Stimulated activated CD4-positive, alpha-beta T cell treated with anti-CD3 and anti-CD28 coated beads, Interleukin-12 subunit alpha, Interleukin-12 subunit beta, amount 100 ng/mL, for 24 hours (primary cell): ENCODE measurements at places on chromosomes 1 and 21.

DNA sequence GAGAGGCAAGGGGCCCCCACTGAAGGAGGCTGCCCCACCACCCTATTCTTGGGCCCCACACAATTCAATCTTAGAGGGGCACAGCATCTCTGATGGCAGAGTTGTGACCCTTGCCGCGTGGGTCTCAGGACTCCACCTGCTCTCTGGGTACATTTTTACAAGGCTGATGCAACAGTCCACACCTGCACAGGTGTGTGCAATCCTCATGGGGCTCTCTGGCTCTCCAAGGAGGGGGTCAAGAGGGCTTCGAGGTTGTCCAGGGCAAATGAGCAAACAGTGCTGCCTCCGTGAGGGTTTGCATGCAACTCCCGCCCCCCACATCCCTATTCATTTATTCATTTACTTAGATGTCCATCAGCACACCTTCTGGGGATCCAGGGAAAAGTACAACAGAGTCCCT is 81.6 kb upstream of the IFFO2 start:
- no peak for DNase-seq

DNA sequence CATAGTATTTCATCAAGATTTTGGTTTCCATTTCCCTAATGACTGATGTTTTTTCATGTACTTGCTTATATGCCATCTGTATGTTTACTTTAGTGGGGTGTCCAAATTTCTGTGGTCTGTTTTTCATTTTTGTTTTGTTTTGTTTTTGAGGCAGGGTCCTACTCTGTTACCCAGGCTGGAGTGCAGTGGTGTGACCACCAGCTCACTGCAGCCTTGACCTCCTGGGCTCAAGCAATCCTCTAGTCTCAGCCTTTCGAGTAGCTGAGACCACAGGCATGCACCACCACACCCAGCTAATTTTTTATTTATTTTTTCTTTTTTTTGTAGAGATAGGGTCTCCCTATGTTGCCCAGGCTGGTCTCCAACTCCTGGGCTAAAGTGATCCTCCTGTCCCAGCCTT is 378.0 kb upstream of the VAMP3 start:
- DNase-seq, result no peak

GRCh38 chr1:102163799-102164198 is 167.1 kb upstream of the OLFM3 start:
- no peak for DNase-seq

- no peak for DNase-seq
Measured at GRCh38 chr1:246512635-246513034, 5.6 kb upstream of the SMYD3 start.

DNA sequence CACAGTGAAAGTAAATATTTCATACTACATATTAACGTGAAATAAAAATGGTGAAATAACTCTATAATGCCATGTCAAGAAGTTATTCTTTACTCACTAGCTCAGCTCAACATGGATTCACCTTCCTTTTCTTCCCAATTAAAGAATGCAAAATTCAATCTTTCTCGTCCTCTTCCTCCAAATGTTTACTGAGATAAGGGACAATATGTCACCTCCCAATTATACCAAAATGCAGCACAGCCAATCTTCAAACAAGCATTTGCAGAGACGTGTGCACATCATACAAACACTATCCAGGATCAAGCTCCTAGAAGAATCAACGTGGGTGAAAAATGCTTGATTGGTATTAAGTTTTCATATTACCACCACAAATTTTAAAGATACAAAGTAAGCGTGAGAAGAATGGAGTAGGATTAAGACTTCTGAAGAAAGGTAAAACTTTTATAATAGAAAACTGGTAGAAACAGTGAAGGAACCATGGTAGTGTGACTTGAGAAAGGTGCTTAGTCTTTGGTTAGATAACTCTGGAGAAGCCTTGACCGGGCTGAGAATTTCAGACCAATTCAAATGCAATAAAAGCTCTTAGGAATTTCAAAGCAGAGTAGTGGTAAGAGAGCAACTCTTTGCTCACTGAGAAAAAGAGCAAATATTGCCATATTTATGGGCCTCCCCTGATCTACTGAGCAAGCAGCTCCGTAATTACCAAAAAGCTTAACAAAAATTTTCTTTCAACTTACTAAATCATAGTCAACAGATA is 7.2 kb downstream of the PTP4A2 start:
- no peak for DNase-seq

DNA sequence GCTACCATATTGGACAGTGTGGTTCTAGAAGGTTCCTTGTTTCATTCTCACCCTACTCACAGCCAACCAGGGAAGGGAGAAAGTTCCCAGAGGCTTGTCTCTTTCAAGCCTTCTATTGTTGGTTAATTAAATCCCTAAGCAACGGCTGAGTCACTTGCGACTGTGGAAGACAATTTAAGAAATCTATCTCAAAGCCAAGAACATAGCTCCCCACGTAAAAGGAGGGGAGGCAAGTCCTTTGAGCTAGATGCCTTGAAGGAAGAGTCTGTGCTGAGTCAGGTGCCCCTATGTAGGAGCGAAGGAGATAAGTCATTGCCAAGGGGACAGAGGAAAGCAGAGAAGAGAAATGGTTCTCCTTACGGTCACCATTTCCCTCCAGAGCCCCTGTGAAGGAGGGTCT is 79.4 kb upstream of the PPP2R5A start:
- DNase-seq, result no peak

DNA sequence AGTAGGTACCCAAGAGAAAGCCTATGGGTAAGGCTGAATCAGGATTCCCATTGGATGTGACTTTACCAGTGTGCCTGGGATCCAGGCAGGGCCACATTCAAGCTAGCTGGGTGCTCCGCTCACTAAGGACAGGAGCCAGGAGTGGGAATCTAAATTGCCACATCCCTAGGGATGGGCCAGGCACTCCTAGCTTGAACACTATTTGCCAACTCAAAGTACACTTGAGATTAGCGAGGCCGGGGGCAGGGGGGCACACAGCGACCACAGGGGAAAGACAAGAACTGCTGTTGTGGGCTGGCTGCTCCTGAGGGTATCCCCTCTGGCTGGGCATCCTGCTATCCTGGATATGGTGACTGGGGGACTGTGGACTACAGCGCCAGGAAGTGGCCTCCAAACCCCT is 4.3 kb downstream of the SLC45A3 start:
- DNase-seq, result no peak

GRCh38 chr1:198106011-198106410 is 50.8 kb upstream of the NEK7 start:
- DNase-seq, result no peak

GRCh38 chr1:209382231-209383100 is 201.0 kb upstream of the CAMK1G start:
- no peak for DNase-seq

GRCh38 chr1:77370161-77370560 is 88.3 kb downstream of the AK5 start:
- DNase-seq, result no peak

DNA sequence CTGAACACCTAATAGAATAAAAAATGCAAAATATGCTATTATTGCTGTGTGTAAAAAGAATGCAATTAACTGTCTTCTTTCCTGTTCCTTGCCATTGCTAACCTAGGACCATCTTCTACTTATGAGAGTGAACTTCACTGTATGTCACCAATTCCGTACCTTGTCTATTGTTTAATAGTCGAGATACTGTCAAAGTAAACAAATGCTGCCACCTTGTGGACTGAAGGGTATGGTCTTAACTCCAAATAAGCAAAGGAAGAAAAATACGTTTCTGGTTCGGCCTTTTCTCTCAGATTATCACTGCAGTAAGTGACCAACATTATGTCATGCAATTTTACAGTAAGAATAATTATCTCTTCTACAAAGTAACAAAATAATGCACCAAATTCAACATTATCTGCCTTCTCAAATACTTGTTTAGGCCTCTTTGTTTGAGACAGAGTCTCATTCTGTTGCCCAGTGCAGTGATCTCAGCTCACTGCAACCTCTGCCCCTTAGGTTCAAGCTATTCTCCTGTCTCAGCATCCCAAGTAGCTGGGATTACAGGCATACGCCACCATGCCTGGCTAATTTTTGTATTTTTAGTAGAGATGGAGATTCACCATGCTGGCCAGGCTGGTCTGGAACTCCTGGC is 133.4 kb downstream of the COP1 start:
- peak; percentile 6 for DNase-seq

GRCh38 chr1:2192031-2192995 is 2.3 kb downstream of the FAAP20 start:
- DNase-seq, result no peak

DNA sequence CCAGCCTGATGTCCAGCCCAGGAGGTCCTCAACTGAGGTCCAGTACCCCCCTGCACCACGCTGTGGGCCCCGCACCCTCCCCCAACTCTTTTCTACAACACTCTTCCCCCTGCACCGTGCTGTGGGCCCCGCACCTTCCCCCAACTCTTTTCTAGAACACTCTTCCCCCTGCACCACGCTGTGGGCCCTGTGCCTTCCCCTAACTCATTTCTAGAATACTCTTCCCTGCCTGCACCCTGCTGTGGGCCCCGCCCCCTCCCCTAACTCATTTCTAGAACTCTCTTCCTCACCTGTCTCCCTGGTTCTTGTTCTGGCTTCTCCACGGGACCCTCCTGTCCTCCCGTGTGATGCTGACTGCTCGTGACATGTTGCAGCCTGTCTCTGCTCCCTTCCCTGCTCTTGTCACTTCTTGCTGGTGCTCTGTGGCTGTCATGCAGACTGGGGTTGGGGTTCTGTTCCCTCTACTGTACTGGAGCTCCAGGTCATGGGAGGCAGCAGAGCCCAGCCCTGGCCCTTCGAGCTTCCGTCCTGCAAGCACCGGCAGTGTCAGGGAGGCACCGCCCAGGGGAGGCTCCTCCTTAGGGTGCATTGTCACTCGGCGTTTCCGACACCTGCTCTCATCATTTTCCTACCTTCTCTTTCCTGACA is 160.1 kb upstream of the COL6A1 start:
- no peak for DNase-seq

DNA sequence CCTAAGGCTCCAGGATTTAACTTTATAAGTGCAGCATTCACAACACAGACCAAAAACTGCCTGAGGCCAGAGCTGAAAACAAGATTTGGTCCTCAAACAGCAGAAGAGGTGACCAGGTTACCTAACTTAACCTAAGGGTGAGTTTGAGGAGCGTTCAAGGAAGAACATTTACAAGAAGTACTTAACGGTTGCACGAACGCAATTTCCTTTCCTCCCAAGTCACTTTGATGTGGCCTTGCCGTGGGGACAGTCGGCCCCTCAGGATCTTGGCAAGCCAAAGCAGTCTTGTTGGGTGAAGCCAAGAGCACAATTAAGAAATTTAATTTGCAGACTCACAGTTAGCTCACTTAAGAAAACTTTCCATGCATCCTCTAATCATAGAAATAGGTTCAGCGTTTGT is 202.6 kb upstream of the COA6 start:
- DNase-seq, result no peak

DNA sequence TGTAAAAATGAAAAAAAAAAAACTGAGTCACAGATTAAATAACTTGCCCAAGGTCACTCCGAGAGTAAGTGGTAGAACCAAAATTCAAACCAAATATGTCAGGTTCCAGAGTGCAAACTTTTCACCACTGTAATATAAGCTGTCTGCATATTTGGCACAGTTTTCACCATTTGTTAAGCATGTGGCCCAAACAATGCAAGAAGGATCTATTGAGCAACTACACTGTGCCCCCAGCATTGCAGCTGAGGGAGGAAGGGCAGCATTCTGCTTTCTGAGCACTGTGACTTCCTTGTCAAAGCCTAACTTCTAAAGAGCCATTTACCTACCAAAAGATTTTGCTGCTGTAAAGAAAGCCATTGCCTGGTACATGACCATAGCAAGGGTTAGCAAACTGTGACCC is 133.4 kb downstream of the SYT2 start:
- no peak for DNase-seq
